ENCODE measurements at places on chromosomes 13 and 19. TPM values are rescaled to one million over a fixed set of nuclear protein-coding genes. Genes with fewer than 3 reads are reported as not detected.

Gene FGF21
- total RNA-seq, result not detected

Gene ZNF69
- not detected for total RNA-seq

Gene MADCAM1
- 0.33 TPM for total RNA-seq

Gene ARRDC5
- not detected for total RNA-seq

Gene TPP2
- total RNA-seq, result 18.9 TPM

Gene ZNF274
- total RNA-seq, result 14.8 TPM

Gene KLK1
- not detected for total RNA-seq

Gene FOXO1
- total RNA-seq, result 4.0 TPM

Gene ZNF525
- 0.35 TPM for total RNA-seq

Gene TLE5
- 171 TPM for total RNA-seq

Gene GSX1
- not detected for total RNA-seq

Gene SGCG
- not detected for total RNA-seq

Gene PINLYP
- total RNA-seq, result 0.19 TPM

Gene CYP2S1
- total RNA-seq, result 26.9 TPM

Gene ZNF582
- total RNA-seq, result 1.4 TPM

Gene SPPL2B
- total RNA-seq, result 19.9 TPM

Gene ZNF90
- total RNA-seq, result not detected

Gene KLK12
- total RNA-seq, result not detected

Gene ZBTB32
- not detected for total RNA-seq

Gene LILRA6
- total RNA-seq, result 0.06 TPM

Gene AP1M2
- 27.7 TPM for total RNA-seq

Gene TMEM59L
- 3.9 TPM for total RNA-seq

Gene PDX1
- 0.08 TPM for total RNA-seq
